SK-MEL-5 (cell line): ENCODE measurements at places on chromosomes 16 and 17. TPM values are rescaled to one million over a fixed set of nuclear protein-coding genes. Genes with fewer than 3 reads are reported as not detected.

- DNase-seq = peak; percentile 53
Measured at GRCh38 chr16:86519649-86520316, 9.5 kb downstream of the FOXF1 start.

DNA sequence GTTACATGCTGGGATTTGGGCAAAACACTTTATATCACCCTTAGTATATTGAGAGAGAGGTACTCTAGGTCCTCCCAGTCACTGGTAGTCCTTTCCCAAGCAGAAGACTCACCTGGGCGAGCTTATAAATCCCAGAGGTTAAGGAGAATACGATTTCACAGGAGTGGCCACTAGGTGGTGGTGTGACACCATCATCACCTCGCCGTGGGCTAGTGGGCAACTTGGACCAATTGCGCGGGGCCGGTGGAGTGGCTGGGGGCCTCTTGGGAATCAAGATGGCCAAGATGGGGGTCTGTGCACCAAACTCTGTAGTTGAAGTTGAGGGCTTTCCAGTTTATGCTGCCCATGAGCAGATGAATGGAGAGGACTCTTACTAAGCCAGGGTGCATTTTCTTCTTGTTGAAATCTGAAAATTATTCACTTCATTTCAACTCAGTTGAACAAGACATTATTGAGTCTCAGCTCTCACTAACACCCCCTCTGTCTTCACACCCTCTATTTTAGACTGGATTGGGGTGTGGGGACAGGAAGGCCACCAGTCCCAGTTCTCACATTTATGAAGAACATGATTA is 38.2 kb upstream of the PIRT start:
- DNase-seq = peak; percentile 68

- DNase-seq = no peak
Measured at GRCh38 chr16:64362193-64362592, 759.7 kb downstream of the CDH11 start.

GRCh38 chr16:78425891-78426510 is 326.5 kb downstream of the WWOX start:
- no peak for DNase-seq

GRCh38 chr16:28891964-28892890 is 13.9 kb downstream of the ATP2A1 start:
- no peak for DNase-seq

The TMEM100 gene
- total RNA-seq = 10.4 and 10.7 TPM in 2 replicates

The NPIPA3 gene
- 0.26 and 1.8 TPM in 2 replicates for total RNA-seq

GRCh38 chr17:61144137-61144536 is 255.5 kb upstream of the TBX2 start:
- no peak for DNase-seq

- no peak for DNase-seq
Measured at GRCh38 chr17:60080545-60080944, 1.8 kb upstream of the HEATR6 start.

The ASGR2 gene
- total RNA-seq = not detected in 2 replicates

The NACA2 gene
- not detected in 2 replicates for total RNA-seq

DNA sequence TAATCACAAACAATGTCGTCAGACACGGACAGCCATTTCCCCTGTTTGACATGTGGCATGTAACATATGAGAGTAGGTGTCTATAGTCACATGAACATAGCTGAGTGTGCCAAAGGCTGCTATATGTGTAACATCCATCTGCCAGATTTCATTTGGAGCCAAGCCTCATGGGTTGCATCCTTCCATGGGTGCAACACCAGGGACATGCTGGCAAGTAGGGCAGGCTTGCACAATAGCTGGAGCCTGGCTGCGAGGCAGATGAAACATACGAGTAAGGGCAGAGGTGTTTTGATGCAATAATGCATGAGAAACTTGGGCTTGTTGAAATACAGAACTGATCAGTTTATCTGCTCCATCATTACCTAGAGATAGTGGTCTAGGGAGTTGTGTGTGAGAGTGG is 9.0 kb upstream of the ZNF689 start:
- no peak for DNase-seq

- DNase-seq = no peak
Measured at GRCh38 chr16:30009990-30010843, 610 bp downstream of the DOC2A start.

DNA sequence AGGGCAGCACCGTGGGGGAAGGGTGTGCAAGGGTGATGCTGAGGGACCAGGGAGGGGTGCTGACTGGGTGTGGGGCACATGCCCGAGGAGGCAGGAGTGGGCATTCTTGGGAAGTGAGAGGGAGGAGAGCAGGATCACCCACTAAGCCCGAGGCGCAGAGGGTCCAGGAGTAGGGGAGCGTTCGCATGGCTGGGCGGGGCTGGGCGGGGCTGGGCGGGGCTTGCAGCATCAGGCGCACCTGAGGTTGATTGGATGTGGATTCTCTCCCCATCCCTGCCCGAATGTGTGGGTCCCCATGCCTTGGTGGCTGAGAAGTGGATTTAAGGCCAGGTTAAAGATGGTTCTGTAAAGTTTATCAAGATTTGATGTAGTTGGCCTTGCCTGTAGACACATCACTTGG is 14.2 kb downstream of the BANP start:
- no peak for DNase-seq

The NPW gene
- 0.55 TPM in 1 of 2 replicates, not detected in the other for total RNA-seq

- no peak for DNase-seq
Measured at GRCh38 chr16:90041896-90042473, 22.7 kb upstream of the DBNDD1 start.

DNA sequence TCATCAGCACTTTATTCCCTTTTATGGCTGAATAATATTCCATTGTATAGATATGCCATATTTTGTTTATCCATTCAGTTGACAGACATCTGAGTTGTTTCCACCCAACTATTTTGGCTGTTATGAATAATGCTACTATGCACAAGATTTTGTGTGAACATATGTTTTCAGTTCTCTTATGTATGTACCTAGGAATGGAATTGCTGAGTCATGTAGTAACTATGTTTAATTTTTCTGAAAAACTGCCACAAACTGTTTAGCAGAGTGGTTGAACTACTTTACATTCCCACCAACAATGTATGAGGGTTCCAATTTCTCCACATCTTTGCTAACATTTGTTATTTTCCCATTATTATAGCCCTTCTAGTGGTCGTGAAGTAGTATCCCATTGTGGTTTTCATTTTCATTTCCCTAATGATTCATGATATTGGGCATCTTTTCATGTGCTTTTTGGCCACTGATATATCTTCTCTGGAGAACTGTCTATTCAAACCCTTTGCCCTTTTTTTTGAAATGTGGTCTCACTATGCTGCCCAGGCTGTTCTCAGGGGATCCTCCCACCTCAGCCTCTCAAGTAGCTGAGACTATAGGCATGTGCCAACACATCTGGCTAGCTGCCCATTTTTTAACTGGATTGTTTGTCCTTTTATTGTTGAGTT is 26.3 kb downstream of the SMURF2 start:
- no peak for DNase-seq

GRCh38 chr16:27746076-27746855 is 196.3 kb downstream of the KATNIP start:
- no peak for DNase-seq

- DNase-seq = peak; percentile 65
Measured at GRCh38 chr17:37493249-37494027, 3.7 kb downstream of the DUSP14 start.

- peak; percentile 46 for DNase-seq
Measured at GRCh38 chr17:42409523-42410318, 13.3 kb downstream of the CAVIN1 start.

DNA sequence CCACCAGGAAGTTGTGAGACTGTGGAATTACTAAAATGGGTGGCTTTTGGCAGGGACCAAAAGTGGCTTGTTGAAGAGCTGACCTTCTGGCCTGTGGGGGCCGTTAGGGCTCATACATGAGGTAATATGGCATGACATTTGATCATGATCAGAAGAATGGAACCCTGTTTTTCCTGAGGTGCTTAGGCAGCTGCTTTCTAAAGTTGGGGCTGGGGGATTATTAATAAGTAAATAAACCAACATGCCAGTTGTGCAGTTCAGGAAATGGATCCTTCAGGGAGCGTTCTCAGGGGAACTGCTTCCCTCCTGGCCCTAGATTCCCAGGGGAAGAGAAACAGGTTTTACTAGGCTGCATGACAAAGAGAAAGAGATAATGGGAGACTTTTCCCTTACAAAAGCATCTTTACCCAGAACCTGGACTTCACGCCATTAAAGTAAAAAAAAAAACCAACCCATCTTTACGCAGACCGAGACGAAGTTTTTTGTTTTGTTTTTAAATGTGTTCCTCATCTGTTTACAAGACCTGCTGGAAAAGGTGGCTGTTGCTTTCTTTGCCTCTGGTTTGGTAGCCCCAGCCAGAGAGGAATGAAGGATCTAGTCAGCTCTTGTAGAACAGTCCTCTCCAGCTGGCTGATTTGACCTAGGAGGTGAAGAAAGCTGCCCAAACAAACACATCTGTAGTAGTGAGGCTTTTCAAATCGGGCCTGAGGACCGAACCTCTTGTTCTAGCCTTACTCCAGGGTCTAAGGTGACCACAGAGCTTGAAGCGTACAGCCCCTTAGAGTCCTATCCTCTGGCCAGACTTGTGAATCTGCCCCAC is 22.7 kb downstream of the YPEL2 start:
- no peak for DNase-seq

GRCh38 chr17:72304859-72305258 is 184.0 kb downstream of the SOX9 start:
- no peak for DNase-seq

DNA sequence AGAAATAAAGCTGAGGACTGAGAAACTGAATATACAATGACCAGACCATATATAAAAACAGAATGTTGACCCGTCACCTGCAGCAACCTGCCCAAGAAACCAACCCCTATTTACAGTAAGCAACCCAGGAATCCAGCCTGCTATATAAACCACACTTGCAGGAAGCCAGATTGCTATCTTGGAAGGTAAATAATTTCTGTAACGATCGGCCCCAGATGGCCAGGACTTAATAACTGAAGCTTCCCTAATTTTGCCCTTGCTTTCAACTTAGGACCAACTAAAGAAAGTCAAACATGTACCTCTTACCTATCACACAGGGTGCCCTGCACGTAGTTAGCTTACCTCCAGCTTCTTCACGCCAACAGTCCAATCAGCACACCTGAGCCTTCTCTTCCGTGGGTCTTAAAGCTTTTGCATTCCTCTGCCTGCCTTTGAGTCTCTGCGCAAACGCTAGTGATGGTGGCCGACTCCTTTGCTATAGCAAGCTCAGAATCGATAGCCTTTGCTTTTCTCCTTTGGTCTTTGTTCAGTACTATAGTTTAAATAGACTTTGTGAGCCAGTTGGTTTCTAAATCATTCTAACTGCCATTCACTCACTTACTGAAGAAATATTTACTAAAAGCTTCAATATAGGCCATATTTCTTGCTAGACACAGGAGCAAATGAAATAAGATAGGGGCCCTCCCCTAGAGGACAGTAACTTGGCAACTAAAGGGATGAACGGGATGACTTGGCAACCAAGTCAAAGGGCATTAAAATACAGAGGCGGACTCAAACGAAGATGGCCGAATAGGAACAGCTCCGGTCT is 31.3 kb downstream of the MPHOSPH6 start:
- DNase-seq = no peak

The YPEL2 gene
- 16.1 and 17.5 TPM in 2 replicates for total RNA-seq

DNA sequence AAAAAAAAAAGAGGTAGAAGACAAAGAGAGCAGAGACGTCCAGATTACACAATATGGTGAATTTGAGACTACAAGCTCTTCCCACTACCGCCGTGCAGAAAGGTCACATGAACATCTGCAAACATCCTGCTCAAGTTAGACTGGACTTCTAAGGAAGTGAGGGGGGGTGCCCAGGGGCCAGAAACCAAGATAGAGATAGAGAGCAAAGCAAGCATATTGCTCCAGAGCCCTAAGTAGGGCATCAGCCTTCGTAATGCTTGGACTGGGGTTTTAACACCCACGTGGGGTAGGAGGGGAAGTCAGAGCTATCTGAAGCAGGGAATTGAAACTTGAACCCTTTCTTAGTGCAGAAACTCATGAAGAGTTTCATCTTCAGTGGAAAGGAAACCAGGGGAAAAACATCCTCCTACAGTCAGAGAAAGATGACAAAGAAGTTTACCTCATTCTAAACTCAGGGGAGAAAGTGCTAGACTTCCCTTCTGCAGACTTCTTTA is 8.7 kb downstream of the CLEC19A start:
- DNase-seq = peak; percentile 44

DNA sequence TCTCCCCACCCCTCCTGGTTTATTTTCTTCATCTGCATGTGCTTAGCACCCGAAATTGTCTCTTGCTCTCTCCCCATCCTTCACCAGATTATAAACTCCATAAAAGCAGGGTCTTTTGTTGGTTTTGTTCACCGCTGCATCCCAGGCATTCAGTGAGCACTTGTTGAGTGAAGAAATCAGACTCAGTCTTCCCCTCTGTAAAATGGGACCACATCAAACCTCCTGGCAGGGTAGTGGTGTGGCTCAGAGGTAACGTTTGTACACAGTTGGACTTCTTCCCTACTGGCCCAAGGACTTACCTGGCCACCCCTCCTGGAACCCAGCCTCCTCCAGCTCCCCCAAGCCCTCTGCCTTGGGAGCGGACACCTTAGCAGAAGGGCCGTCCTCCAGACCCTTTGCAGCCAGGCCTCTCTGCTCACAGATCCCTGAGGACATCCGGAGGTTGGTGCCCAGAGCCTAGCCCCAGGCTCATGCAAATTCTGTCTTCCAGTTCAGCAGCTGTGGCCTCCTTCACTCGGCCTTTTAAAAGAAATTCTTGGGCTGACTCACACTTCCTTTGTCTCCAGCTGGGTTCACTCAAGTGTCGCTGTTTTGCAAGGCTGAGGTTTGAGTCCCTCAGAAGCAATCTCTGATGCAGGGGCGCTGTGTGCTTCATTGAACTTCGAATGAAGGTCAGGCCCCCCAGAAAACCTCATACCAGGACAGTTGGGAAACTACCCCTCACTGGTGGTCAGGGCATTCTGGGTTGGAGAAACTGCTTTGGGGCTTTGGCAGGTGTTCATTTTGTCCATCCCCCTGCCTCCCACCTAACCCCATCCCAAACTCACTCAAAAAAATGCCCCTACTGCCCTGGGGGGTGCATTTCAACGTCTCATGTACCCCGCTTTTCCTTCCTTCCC is 16.8 kb upstream of the RMI2 start:
- peak; percentile 43 for DNase-seq

DNA sequence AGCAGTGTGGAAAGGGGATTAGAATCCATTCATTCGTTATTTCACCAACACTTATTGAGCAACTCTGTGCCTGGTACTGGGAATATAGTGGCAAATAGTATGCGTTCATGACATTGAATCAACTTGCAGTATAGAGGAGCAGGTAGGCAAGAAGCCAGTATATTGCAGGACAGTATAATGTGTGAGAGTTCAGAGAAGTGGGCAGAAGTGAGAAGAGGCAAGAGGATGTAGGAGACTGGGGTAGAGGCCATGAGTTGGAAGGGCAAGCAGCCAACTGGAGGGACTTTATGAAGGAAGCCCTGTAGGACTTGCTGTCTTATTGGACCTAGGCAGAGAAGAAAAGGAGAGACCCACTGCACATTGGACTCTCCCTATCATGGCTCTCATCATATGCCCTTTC is 12.3 kb downstream of the HSD17B2 start:
- no peak for DNase-seq
